WTC11 (cell line): ENCODE measurements at places on chromosomes 7 and 10. TPM values are rescaled to one million over a fixed set of nuclear protein-coding genes. Genes with fewer than 3 reads are reported as not detected.
A peak's percentile ranks its signal among the peaks of the same experiment; 100 is the strongest.

DNA sequence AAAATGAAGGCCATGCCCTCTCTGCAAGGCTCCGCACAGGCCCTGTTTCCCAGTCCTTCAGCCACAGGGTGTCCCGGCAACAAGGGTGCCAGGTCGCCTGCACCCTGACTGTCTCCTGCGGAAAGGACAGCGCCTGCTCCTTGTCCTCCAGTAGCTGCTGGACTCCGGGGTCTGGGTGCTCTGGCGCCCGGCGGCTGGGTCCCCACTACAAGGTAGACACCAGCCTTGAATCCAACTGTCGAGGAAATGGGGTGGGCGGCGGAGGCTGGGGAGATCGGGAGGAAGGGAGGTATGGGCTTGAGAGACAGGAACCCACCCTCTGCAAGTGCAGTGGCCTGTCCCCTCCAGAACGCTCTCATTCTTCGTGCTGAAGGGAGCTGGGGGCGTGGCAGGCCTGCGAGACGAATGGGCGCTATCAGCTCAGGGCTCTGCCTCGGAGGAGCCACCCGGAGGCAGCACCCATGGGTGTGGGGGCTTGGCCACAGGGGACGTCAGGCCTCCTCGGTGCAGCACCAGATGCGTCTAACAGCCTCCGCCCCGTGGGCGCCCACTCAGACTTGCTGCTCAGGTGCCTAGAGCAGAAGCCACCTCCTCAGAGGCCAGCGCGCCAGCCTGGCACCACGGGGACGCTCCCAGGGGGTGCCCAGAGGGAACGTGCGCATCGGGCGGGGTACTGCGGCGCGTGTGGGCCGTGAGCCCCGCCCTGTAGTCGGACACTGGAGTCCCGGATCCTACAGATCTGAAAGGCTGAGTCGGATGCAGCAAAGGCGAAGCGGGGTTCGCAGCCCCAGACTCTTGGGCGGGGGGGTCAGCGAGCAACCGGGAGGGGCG is 15.6 kb downstream of the ADAM8 start:
- DNase-seq = no peak

DNA sequence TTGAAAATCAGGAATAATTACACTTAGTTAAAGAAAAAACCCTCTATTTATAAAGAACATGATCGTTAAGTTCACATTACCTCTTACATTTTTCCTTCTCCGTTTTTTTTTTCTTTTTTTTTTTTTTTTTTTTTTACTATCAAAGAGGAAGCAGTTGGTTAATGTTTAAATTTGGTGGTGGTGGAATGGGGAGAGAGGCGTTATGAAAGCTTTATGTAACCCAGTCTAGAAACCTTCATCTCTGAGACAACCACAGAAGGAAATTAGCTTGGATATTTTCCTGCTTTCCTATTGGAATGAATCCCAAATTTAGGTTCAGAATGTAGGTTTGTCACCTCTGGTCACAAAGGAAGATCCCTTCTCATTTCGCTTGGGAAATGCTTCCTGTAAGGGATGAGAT is 31.5 kb upstream of the LHFPL3 start:
- no peak for DNase-seq

GRCh38 chr7:129907122-129907736 is 45.5 kb downstream of the UBE2H start:
- no peak for DNase-seq

OGDHL gene
- 35.1 to 42.0 TPM (median 36.5 TPM) in 3 replicates for total RNA-seq

DNA sequence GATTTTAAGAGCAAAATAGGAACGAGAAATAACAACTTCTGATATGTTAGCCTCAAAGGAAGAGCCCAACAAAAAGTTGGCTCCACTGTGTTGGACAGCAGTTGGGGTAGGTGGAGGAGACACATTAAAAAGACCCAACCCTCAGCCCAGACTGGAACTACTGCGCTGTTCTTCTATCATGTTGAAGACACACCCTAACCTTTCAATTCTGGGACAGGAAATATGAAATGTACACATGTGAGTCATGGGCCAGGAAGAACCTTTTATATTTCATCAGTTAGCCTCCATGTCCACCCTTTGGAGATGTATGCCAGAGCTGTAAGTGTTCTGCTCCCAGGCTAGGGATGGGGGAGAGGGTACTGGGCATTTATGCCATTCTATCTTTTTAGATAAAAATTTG is 22.1 kb downstream of the CLDN12 start:
- DNase-seq = no peak

GRCh38 chr10:114242235-114242634 is 3.2 kb downstream of the VWA2 start:
- DNase-seq = no peak

- peak; percentile 16 for DNase-seq
Measured at GRCh38 chr7:130492523-130493274, 814 bp downstream of the MEST start.

DNA sequence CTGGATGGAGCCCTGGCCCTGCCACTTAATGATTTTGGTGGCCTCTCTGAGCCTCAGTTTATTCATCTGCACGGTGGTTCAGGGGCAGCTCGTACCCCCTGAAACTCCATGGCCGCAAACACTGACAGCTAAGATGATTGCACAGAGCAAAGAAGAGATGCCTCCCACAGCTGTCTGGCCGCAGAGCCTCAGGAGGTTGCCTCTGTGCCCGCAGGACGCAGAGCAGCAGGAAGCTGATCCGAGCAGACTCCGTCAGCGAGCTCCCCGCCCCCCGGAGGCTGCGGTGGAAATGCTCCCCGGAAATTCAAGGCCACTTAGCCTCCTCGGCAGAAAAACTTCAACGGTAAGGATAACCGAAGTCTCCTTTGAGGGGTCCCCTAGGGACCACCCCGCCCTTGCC is 30.2 kb upstream of the C10orf53 start:
- peak; percentile 59 for DNase-seq

FFAR4 gene
- 0.07 to 0.15 TPM in 2 of 3 replicates, not detected in the other for total RNA-seq

GRCh38 chr7:42614636-42615035 is 297.2 kb downstream of the C7orf25 start:
- no peak for DNase-seq

GRCh38 chr10:31932838-31933237 is 4.2 kb upstream of the ARHGAP12 start:
- DNase-seq = no peak

- no peak for DNase-seq
Measured at GRCh38 chr10:98391578-98391991, 23.4 kb downstream of the PYROXD2 start.

DNA sequence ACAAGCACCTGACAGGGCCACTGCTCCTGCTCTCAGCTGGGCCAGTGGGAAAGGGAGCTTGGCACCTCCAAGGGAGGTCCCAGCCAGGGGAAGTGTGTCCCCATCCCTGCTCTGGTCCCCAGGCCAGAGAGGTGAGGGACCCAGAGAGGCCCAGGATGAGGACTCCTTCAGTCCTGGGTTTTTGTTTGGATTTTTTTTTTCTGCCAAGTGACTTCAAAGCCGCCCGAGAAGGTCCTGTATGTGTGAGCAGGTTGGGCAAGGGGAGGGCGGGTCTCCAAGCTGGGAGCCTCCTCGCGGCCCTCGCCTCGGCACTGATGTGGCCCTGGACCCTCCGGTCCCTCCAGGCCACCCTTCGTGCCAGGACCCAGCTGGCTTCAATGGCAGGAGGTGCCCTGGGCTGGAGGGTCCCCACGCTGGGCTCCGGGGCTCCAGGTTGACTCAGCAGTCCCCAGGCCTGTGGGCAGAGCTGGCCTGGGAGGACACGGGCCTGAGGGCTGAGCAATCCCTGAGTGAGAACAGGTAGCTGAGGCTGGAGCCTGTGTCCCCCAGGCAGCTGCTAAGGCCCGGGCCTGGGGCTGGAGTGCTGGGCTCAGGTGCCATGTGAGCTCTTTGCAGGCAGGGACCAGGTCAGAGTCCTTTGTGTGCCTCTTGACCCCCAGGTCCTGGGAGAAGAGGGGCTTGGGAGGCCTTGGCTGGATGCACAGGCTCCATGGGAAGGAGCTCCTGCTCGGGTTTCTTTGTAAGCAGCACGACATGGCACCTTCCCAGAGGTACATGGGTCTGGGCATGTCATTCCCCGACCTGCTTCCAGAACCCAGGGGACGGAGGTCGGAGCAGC is 140.6 kb downstream of the FAM53B start:
- no peak for DNase-seq

- no peak for DNase-seq
Measured at GRCh38 chr10:44066527-44067255, 318.2 kb downstream of the CXCL12 start.

DNA sequence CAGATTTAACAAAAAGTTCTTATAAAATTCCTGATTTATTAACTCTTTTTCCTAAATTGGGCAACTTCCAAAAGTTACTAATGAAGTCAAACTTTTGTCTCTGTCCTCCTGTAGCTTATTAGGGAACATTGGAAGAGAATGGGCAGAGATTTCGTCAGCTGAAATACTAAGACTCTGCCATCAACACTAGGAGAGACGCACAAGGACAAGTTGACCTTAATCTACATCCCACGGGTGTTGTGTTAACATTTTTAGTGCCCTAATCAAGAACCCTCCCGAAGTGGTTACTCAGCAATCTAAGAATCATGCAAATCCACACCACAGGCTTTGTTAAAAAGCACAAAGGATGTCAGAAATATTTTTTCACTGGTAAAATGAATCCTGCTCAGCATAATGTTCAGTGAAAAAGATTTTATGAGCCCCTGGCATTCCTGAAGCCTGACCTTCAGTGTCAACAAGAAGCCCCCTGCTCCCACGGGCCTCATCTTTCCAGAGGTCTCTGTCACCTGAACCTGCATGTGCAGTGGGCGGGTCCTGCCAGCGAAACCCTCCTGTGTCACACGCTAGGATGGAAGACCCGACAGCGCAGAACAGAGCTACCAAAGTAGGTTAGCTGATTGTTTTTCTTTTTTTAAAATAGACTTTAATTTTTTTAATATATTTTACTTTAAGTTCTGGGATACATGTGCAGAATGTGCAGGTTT is 70.6 kb upstream of the AKR1E2 start:
- DNase-seq = no peak

FAM221A gene
- 22.6 to 24.9 TPM (median 23.3 TPM) in 3 replicates for total RNA-seq

- no peak for DNase-seq
Measured at GRCh38 chr10:78450807-78451485, 417.3 kb downstream of the RPS24 start.

DNA sequence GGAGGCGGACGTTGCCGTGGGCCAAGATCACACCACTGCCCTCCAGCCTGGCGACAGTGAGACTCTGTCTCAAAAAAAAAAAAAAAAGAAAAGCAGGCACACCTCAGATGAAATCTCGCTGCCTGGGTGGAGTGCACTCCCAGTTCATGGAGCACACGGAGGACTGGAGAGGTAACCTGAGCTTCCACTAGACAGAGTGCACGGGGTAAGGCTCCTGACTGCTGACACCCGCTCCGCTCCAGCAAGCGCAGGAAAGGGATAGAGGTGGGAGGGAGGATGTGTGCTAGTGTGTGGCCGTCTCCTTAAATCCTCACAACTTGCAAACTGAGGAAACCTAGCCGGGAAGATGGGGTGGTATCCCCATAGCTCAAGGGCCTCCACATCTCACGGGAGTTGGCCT is 50.8 kb downstream of the FAM53B start:
- no peak for DNase-seq

DNA sequence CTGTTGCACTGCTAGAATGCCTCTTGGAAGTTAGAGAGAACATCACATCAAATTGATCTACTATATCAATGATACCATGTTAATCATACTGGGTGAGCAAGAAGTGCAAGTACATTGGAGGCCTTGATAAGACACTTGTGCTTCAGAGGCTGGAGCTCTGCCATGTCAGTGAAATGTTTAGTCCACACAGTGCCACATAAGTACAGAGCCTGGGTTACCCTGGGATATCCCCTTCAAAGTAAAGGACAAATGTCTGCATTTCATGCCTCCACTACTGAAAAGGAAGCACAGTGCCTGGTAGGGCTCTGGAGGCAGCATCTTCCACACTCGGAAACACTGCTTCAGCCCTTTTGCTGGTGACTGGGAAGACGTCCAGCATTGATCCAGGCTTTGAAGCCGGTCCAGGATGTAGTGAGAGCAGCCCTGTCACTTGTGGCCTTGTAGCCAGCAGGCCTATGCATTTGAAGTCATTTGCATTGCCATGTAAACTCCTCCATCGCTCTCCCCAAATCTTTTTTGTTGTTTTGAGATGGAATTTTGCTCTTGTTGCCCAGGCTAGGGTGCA is 15.7 kb upstream of the STN1 start:
- DNase-seq = no peak

GRCh38 chr7:925601-926000 is 28.9 kb downstream of the ADAP1 start:
- peak; percentile 9 for DNase-seq

DNA sequence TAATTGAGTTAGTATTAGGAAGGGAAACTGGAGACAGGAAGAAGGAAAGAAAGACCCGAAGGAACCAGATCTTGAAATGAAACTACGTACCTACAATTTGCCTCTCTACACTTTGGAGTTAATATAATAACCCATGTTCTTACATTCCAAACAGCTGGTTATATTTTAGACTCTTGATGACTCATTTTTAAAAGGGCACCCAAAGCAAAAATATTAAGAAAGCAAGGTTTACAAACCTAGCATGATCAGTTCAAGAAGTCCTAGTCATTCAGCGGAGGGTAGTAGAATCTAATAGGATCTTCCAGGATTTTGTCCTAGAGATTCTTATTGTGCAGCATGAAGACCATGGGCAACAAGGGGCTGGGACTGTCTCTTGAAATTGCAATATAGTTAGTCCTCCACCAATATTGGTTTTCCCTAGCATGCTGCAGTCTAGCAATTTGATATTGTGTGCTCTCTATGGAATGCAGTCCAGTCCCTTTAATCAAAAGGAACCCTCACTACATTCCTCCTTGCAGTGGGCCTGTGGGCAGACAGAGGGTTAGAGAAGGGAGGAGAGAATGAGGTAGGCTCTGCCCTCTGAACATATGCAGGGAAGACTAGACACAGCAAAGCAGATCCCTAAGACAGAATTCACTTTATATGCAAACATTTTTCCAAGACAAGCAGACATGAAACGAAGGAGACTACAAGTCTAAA is 230.3 kb downstream of the INHBA start:
- DNase-seq = no peak

DNA sequence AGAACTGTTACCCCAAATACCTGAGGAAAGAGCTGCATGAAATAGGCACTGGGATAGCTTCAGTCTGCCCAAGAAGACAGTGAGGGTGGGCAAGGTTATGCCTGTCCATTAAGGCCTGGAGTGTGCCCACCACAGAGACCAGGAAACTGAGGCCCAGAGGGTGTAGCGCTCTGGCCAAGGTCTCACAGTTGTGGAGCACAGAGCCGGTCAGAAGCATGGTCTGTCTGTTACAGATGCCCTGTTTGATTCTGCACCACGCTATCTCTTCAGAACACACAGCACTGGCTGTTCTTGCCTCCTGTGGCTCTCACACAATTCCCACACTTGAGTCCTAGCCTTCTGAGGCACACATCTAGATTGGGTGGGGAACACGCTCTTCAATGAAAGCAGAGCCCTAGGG is 261.4 kb downstream of the GRID1 start:
- no peak for DNase-seq

CPA2 gene
- 0.90 to 2.3 TPM (median 1.3 TPM) in 3 replicates for total RNA-seq

GRCh38 chr10:119908166-119908565 is 15.6 kb downstream of the SEC23IP start:
- no peak for DNase-seq

COL13A1 gene
- 3.5 to 7.1 TPM (median 4.2 TPM) in 3 replicates for total RNA-seq

IKZF1 gene
- total RNA-seq = 1.9 to 2.4 TPM (median 2.3 TPM) in 3 replicates
